ENCODE measurements at places on chromosomes 13 and 19. TPM values are rescaled to one million over a fixed set of nuclear protein-coding genes. Genes with fewer than 3 reads are reported as not detected.

Gene LGI4
- polyA plus RNA-seq: not detected

Gene ZNF135
- polyA plus RNA-seq: 1.4 TPM

Gene MLLT1
- polyA plus RNA-seq: 2.5 TPM

Gene IL11
- not detected for polyA plus RNA-seq

Gene ZNF808
- 14.4 TPM for polyA plus RNA-seq
